NCI-H510A (cell line): ENCODE measurements at places on chromosomes 7 and 10.

DNA sequence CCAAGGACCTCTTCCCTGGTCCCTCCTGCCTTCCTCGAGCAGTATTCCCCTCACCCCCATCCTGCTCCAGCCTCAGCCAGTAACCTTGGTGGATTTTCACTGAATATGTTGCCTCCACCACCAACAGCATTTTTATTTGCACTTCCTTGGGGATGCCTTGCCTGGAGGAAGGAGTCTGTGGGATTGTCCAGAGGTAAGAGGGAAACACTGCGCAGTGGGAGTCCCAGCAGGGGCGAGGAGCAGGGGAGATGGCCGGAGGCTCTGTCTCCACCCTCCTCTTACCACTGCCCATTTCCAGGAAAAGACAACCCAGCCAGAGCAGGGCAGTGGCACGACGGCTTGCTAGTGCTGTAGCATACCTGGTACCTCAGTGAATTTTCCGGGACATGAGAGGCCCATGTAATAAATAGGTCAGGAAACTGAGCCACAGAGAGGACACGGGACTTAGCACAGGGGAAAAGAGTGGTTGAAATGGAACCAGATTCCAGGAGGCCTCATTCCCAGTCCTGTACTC lies 388.2 kb upstream of the PODXL start:
- DNase-seq = no peak

DNA sequence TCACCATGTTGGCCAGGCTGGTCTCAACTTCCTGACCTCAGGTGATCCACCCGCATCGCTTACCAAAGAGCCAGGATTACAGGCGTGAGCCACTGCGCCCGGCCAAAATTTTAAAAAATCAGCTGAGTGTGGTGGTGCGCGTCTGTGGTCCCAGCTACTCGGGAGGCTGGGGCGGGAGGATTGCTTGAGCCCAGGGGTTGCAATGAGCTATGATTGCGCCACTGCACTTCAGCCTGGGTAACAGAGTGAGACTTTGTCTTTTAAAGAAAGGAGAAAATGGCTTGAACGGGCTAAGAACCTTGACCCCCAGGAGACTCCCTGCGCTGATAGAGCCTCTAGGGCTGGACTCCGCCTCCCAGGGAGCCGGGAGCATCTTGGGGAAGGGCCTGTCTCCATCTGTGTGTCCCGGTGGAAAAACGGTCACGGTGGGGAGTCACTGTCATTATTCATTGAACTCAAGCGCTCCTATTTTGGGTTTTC lies 760 bp upstream of the KCTD7 start:
- no peak for DNase-seq

GRCh38 chr10:95445837-95446486 lies 115.2 kb downstream of the SORBS1 start:
- DNase-seq = peak; percentile 31

- DNase-seq = no peak
Observed at GRCh38 chr7:151683615-151684407, 164.1 kb upstream of the RHEB start.

GRCh38 chr10:88071879-88072278 lies 208.5 kb downstream of the PTEN start:
- DNase-seq = no peak

DNA sequence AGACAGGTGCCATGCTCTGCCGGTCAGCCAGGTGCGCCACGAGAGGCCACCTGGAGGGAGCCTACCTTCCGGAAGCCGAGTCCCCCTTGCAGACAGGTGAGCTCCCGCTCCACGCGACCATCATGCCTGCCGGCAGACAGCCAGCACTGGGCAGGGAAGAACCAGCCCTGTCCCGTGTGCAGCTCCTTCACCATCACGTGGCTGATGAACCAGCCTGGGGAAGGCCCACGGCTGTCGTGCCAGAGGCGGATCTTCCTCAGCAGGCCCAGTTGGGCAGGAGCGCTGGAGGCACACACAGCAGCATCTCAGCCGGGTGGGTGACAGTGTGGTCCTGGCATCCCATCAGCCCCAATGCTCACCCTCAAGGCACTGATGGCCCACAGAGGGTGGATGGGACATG lies 108.9 kb downstream of the PKD1L1 start:
- DNase-seq = no peak
